NCI-H524 treated with DMSO at 0.1 percent for 48 hours (cell line): ENCODE measurements at places on chromosomes 4 and X.

DNA sequence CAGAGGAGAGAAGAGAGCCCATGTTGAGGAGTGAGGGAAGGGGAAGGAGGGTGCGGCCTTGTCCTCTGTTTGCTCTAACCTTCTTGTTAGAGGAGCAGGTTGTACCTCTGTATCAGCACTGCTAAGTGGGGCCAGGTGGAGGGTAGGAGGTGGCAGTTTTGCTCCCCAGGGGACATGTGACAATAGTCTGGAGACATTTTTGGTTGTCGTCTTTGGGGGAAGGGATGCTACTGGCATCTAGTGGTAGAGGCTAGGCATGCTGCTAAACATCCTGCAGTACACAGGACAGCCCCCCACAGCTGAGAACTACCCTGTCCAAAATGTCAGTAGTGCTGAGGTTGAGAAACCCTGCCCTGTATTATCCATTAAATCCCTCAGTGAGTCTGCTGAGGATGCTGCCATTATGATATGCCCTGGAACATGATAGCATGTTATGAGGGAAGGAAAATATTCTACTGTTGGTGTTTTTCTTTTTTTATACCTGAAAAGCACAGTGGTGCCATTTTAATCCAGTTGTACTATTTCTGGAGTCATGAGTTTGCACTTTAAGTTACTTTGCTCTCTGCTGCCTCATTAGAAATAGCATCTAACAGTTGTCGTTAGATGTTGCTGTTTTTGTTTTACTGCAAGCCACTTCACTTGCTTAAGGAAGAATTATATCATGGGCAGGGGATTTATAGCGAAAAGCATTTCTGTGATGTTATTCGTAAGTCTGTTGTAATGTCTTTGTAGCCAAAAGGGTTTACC, 90.6 kb downstream of the LRP2BP start:
- DNase-seq, result no peak

DNA sequence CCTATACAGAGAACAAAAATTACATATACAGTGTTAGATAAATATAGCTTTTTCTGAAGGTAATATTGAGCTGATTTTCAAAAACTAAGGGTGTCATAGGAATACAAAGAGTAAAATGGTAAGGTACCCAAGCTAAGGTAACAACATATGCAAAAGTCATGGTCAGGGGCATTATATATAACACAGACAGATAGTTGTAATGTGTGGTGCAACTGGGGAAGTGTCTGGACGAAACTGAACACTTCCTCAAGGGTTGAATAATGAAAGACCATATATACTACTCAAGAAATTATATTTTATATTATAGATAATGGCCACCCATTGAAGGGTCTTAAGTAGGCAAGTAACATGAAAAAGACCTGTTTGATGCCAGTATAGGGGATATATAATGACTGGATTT, 262.1 kb upstream of the CXXC4 start:
- no peak for DNase-seq

GRCh38 chr4:165866019-165866650, 6.9 kb upstream of the TLL1 start:
- DNase-seq, result no peak

- DNase-seq, result no peak
These were observed 17.3 kb downstream of the HTRA3 start for GRCh38 chr4:8286719-8287342.

DNA sequence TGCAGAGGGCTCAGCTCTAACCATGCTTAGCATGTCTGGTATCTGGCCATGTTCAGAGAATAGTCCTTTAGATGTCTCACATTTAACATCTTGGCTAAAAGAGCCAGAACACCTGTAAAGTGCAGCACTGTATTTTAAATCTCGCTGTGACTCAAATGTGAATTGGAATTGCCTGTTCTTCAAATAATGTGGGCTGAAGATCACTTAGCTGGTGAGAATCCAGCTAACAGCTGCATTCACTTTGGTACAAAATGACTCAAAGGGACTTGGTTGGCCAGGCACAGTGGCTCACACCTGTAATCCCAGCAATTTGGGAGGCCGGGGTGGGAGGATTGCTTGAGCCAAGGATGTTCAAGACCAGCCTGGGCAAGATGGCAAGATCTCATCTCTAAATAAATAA, 63.5 kb upstream of the PLAC8 start:
- DNase-seq, result no peak

DNA sequence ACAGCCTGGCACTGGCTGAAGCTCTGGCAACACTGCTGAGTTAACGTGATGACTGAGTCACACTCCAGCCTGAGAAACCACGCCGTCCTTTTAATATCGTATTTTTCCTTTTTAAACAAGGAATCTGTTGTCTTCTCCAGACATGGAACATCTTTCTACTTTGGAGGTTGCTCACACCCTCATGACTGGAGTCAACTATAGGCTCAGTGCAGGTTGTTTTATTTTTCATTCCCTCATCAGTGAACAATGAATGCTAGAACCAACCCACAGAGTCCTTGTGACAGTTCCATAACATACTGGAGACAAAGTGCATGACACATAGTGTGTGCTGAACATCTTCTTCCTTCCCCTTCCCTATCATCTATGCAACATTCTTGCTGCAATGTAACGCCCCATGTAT, 76.8 kb upstream of the CPEB2 start:
- no peak for DNase-seq

GRCh38 chr4:566508-567295, 9.4 kb downstream of the TMEM271 start:
- DNase-seq, result no peak

DNA sequence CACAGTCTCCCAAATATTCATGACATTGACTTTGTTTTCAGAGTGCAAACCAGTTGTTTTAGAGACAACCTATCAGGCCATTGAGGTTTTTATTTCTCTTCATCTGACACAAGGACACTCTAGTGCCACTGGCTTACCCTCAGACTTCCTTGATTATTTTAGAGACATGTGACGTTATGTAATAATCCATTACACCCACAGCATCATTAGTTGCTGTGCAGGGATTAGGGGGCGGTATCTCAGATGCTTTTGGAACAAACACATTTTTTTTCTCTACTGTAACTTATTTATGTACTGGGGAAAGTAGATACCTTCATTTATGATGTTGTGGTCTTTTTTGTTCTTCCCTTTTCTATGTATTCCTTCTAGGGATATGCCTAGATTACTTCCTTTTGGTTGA, 2293.1 kb downstream of the PCDH7 start:
- DNase-seq, result no peak
